ENCODE measurements at places on chromosomes 3 and 15.

GRCh38 chr3:42670670-42671069 lies 14.7 kb upstream of the KLHL40 start:
- no peak for DNase-seq

GRCh38 chr3:12229146-12229851 lies 59.6 kb upstream of the PPARG start:
- no peak for DNase-seq

GRCh38 chr3:72190050-72190449 lies 405.1 kb upstream of the PROK2 start:
- no peak for DNase-seq

DNA sequence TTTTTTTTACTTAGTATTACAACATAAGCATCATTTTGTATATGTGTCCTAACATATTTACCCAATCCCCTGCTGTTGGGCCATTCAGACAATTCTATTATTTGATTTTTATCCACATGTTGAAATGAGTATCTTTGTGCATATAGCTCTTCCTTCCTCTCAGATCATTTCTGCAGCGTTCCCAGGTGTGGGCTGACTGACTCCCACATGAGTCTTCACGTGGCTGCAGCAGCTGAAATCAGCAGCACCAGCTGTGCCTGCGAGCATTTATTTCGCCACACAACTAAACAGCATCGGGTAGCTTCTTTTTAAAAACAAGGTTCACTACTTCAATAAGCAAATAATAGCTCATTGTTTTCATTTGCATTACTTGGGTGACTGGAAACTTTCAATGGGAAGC lies 44.5 kb upstream of the PDE8A start:
- no peak for DNase-seq

GRCh38 chr15:87733541-87733941 lies 523.0 kb downstream of the NTRK3 start:
- no peak for DNase-seq

DNA sequence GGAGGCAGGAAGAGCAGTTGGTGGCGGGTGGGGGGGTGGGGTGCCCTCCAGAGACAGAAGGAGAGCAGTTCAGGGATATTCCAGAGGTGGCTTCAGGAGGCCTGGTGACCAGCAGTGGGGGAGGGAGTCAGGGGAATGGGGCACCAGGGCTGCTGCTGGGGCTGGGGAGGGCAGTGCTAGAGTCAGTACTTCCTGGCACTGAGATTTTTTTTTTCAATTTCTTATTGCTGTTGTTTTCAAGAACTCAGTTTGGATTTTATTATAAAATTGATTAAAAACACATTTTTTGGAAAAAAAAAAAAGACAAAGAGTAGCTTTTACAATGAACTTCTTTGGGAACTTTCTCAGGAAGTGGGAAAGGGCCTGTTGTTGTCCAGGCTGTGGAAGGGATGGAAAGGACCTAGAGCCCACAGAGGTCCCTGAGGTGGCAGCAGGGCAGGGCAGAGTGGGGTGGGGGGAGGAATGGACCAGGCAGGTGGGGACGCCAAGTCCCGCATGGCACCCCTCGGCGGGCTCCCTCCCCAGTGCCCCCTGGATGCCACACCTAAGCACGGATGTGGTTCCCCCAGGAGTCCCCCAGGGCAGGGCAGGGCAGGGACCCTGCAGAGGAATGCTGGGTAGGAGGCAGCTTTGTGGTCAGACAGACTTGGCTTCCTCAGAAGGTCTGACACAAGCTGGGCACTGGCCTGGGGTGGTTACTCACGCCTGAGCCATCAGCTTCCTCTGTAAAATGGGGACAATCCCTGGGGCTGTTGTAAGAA lies 8.5 kb upstream of the ANPEP start:
- DNase-seq = peak; percentile 30

- no peak for DNase-seq
Measured at GRCh38 chr15:78831229-78832207, 20.3 kb upstream of the ADAMTS7 start.

GRCh38 chr3:175729466-175729865 lies 870.3 kb downstream of the NAALADL2 start:
- peak; percentile 55 for DNase-seq

DNA sequence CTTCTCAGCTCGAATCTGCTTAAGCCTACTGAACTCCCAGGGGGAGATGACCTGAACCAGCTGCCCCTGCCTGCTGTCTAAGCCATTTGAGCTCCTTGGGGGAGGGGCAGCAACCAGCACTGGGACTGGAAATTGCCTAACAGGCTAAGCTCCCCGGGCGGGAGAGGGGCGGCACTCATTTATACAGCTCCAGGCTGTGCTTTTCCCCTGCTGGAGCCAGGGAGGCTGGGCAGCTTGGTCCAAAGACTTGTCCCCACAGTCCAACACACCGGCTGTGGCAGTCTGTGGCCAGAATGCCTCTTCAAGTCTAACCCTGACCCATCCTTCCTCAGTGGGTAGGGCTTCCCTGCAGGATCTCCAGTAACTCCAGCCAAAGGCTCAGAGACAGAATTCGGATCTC lies 1241.5 kb downstream of the ROBO2 start:
- DNase-seq = no peak

GRCh38 chr3:195246581-195246995 lies 24.4 kb downstream of the XXYLT1 start:
- DNase-seq = peak; percentile 46

GRCh38 chr15:40157778-40158447 lies 3.0 kb upstream of the BUB1B start:
- no peak for DNase-seq

GRCh38 chr3:99753268-99753975 lies 64.2 kb upstream of the CMSS1 start:
- DNase-seq = peak; percentile 88

- DNase-seq = no peak
Measured at GRCh38 chr3:78791753-78792152, 976.0 kb downstream of the ROBO1 start.

DNA sequence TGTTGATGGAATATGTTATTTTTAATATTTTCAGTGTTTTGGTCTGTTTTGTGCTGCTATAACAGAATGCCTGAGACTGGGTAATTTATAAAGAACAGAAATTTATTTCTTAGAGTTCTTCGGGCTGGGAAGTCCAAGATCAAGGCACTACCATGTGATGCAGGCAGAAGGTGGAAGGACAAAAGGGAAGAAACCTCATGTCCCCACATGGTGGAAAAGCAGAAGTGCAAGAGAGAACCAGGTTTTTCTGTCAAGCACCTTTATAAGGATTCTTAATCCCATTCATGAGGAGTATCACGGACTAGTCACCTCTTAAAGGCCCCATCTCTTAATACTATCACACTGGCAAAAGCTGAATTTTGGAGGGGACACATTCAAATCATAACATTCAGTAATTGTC lies 57.9 kb upstream of the EPHB3 start:
- no peak for DNase-seq

GRCh38 chr3:14332392-14332791 lies 70.0 kb upstream of the SLC6A6 start:
- DNase-seq = no peak

DNA sequence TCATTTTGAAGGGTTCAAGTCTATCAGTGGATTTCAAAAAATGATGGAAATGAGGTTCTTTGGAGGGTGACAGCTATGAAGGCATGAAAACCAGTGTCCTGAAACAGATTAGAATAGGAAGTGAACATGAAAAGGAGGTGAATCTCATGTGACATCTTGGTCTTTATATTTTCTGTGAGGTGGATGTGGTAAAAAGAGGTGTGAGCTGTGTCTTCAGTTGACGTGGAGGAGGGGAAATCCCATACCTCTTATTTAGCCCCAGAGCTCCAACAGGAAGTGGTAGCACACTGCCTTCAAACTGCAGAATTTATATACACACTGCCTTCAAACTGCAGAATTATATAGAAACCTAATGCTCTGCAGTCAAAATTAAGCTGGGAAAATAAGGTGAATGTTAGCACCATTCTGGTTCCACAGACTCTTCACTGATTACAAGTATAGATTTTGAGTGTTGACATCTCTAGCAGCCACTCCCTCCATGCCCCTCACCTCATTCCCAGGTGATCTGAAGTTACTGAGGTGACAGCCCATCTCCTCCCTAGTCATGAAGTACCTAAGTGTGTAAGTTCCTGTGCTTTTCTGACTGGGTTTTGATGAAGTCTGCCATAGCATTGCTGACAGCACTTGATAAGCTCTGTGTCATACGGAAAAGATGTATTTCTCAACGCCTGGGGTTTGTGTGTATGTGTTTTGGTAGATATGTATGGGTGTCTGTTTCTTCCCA lies 2.7 kb downstream of the RAB8B start:
- DNase-seq = no peak

DNA sequence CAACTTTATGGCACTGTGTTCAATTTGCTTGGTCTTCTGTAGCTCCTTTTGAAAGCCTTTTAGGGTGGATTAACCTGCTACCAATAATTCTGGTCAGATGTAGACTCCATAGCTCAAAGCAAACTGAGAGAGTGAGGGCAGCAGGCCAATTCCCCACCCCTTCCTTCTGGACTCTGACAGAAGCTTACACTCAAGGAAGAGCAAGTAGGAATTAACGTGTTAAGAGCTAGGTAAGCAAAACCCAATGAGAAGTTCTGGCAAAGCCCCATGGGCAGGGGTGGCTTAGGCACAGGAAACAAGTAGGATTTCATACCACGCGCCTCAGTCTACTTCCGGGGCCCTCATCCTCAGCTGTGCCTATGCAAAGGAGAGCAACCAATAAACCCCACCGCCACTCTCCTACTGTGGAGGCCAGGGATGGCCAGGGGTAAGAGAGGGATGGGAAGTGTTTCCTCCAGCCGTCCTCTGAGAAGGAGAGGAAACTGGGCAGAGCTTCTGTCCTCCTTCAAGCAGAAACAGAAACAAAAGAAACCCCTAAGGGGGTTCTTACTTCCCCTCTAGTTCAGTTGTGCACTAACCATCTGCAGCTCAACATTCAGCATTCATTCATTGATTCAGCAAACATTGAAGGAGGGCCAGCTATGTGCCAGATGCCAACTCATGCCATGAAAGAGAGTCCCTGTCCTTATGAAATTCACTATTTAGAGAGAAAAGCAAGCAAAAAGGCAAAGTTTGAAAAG lies 12.6 kb downstream of the CCR5 start:
- DNase-seq = no peak

DNA sequence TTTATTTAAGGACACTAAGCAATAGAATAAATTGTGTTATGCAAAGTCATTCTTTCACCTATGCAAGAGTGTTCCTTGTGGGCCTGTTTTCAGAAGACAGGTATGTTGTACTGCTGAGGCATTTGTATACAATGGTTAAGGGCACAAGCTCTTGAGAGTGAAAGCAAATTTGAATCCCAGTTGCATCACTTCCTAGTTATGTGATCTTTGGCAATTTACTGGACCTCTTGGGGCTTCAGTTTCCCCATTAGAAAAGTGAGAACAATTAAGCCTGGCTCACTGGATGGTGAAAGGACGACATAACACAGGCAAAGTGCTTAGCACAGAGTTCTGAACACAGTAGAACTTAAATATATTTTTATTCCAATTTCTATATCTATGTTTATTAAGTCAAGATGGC lies 117.4 kb downstream of the EFHB start:
- no peak for DNase-seq

GRCh38 chr3:82973791-82974190 lies 1212.3 kb upstream of the GBE1 start:
- DNase-seq = no peak

GRCh38 chr3:143507735-143508580 lies 340.3 kb downstream of the SLC9A9 start:
- DNase-seq = peak; percentile 71

GRCh38 chr3:186185194-186185787 lies 76.4 kb upstream of the ETV5 start:
- no peak for DNase-seq

GRCh38 chr3:176927280-176927679 lies 270.0 kb downstream of the TBL1XR1 start:
- DNase-seq = no peak

- no peak for DNase-seq
Measured at GRCh38 chr3:27049792-27050191, 319.4 kb downstream of the NEK10 start.

DNA sequence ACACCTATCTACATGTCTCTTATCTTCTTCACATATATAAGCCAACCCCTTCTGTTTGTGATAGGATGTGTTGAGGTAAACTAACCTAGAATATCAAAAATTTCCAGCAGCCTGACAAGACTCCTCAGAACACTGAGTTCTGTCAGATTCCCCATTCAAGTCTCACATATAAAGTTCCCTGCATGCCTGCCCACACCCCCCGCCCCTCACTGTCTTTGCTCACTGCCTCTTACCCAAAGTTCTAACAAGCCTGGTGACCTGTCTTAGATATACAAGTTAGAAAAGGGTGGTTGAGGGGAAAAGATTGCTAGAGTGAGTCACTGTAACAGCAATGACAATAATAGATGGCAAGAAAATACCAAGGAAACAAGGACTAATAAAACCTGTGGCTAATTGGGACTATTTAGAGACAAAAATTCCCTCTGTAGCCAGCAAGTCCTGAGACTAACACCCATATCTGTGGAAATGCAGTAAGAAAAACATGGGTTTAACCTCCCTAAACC lies 40.1 kb downstream of the FBXO22 start:
- peak; percentile 5 for DNase-seq

DNA sequence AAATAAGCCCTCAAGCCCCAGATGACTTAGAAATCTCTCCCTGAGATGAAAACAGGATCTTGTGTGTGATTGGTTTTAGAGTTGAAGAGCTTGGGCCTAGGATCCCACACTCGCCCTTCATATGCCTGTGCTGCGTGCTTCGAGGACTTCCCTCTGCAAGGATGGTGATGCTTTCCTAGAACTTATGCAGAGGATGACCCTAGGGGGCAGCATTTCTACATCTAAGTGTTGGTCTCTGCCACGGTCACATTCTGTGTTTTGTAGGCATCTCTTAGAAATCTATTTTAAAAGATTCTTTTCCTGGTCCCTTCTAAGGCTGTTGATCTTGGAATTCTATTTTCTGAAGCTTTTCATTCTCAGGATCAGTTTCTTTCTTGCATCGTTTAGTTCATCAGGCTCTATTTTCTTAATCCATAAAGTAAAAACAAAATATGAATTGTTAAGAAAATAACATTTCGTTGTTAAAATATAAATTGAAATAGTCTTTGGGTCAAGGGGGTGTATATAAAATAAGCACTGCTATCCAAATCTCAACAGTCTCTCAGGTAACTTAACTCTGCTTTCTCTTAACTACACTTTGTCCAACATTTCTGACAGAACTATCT lies 45.7 kb downstream of the WDR76 start:
- peak; percentile 77 for DNase-seq

DNA sequence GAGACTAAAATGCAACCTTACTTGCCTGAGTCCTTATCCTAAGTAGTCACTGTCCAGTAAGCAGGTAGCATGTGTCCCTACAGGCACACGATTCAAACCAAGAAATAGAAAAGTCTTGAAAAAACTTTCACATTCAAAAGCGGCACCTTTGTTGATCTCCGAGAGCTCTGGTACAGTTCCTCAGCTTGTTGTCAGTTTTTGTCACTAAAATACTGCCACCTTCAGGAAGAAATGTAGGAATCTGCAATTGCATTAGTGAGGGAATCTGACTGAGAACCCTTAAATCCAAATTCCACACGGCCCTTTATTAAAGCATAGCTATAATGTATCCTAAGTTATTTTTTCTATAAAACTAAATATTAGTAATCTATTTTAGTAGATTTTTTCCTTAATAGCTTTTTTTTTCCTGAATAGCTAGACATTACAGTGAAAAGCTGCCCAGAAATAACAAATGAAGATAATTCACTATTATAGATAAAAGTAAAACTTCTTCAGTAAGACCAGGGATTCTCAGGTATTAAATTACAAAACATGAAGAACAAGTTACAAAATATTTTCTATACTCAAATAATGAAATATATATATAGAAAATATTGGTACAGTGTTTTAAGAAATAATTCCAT lies 44.0 kb downstream of the CCDC54 start:
- peak; percentile 79 for DNase-seq

- DNase-seq = no peak
Measured at GRCh38 chr15:59282515-59283337, 76.1 kb downstream of the LDHAL6B start.

All from fibroblast of upper back skin (primary cell).